ENCODE measurements at places on chromosomes 1 and 21.

DNA sequence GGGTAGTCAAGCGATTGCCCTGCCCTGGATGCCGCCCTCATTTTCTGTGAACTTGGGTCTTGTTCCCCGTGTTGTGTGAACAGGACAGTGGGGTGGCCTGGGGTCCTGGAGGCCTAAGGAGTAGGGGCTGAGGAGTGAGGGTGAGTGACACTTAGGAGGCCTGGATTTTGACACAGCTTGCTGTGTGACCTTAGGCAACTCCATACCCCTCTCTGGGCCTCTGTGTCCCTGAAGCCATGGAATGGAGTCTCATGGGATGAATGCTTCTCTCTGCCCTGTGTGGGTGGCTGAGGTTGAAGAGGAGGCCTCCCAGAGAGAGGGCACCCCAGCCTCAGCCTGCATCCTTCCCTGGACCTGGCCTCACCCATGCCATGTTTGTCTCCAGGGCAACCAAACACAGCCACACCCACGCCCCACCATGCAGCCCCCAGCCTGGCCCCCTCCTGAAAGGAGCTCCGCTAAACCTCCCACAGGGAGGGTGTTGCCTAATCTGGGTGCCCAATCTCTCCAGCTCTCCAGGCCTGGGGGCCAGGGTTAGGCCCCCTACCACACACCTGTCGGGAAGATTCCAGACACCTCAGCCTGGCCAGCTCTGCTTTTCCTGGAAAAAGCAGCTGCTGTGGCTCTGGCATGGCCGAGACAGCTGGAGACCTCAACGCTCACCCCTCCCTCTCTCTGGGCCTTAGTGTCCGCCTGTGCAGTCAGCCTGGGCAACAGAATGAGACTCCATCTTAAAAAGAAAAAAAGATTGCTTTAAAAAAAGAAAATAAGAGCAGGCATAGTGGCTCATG lies 9.9 kb downstream of the MYOM3 start:
- DNase-seq, result no peak

GRCh38 chr21:46391773-46392172 lies 66.9 kb upstream of the DIP2A start:
- no peak for DNase-seq

DNA sequence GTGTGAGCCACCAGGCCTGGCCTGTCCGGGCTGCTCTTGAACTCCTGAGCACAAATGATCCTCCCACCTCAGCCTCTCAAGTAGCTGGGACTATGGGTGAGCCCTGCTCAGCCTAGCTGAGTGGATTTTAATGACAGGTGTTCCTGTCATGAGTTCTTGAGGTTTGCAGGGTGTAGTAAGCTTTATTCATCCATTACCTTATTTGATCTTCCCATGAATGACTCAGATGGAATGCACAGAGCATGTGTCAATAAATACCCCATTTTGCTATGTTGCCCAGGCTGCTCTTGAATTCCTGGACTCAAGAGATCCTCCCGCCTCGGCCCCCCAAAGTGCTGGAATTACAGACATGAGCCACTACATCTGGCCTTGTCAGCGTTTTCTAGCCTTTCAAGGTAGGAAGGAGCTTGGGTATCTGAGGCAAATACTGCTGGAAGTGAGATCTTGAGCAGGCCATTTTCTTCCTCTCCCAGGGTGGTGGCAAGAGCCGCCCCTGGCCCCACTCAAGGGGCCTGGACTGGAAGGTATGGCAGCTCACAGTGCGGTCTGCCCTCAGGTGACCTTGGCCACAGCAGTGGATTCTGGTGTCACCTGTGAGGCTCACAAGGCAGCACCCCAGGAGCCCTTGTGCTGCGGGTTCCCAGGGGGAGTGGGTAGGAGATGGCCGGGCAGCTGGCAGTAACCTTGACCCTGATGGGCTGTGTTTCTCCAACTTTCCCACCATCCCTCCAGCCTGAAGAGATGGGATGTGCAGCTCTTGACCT lies 20.0 kb downstream of the PIK3CD start:
- peak; percentile 34 for DNase-seq

DNA sequence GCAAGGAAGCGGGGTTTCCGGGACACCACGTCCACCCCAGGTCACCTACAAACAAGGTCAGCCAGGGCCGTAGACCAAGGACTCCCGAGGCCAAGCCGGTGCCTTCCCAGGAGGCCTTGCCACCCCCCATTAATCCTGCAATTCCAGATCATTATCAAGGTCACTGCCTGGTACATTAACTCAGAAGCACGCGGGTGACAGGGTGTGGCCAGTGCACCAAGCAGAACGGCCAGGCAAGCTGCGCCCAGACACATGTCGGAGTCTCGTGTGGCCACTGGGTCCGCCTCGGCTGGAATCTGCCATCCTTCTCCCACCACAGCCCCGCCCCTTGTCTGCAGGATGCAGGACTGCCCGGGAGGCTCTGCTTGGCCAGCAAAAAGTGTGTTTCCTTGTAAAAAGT lies 144.7 kb downstream of the PRDM16 start:
- no peak for DNase-seq
